ENCODE measurements at places on chromosomes 6 and 20.

GRCh38 chr6:95091823-95092436 lies 485.4 kb upstream of the MANEA start:
- no peak overlapping the region for H3K4me3 ChIP-seq
- no peak overlapping the region for H3K27ac ChIP-seq
- no peaks in the 10 kb centered on the region for H3K27me3 ChIP-seq
- H3K4me1 ChIP-seq = no peaks in the 10 kb centered on the region
- no peaks in the 10 kb centered on the region for H3K36me3 ChIP-seq
- DNase-seq = no peak

DNA sequence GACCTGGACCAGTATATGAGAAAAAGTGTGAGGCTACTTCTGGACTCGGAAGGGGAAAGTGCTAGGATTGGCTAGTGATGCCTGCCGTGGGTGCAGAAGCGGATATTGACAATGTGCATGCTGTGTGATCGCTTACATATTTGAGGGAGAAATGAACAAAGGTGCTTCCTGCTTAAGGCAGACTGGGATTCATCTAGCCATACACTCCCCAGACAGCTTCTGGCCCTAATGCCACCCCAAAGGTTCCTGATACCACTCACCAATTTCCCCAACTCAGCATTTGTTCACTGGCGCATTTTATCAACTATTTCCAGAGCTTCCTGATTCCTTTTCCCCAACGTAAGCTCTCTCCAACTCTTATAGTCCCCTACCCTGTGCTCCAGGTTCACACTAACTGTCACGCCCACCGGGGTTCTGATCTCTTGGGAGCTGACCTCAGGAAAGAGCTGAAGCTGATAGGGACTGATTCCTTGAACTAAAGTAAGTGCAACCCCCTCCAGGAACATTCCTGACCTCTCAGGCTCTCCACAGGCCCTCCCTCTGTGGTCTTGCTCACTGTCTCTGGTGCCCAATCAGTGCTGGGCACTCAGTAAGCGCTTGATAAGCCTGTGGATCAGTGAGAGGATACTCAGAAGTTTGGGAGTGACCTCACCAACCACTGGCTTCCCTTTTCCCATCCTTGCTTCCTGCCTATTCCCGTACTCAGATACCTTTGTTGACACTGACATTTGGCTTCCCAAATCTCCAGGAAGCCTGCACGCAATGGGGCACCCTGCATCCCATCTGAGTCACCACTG lies 73.3 kb downstream of the MRPL14 start:
- H3K36me3 ChIP-seq = no peaks in the 10 kb centered on the region
- no peaks in the 10 kb centered on the region for H3K27me3 ChIP-seq
- no peak for DNase-seq
- H3K4me3 ChIP-seq = no peak overlapping the region
- no peak overlapping the region for H3K27ac ChIP-seq

- H3K27me3 ChIP-seq = no peaks in the 10 kb centered on the region
- H3K4me3 ChIP-seq = no peak overlapping the region
- H3K36me3 ChIP-seq = no peaks in the 10 kb centered on the region
- no peak overlapping the region for H3K27ac ChIP-seq
Observed at GRCh38 chr6:25311331-25311840, 32.2 kb downstream of the CARMIL1 start.

DNA sequence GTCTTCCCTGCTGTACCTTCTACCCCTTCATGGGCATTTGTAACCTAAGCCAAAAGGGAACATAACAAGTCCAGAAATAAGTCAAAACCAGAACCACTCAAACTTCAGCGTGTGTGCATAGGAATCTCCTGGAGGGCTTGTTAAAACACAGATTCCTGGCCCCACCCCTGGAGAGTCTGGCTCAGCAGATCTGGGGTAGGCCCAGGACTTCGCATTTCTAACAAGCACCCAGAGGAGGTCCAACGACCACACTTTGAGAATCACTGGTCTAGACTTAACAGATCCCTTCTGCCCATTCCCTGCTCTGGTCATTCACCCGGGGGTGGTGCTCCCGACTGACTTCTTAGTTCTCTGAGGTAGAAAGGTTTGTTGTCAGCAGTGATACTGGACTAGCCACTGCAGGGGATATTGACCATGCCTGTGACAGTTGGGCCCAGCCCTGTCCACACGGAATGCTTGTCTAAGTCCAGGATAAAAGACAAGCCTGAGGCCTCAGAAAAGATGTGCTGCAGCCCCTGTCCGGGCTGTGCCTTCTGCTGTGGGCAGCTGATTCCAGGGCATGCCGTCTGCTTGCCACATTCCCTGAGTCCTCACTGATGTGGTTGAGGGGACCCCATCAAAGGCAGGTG lies 68.6 kb downstream of the SYNJ2 start:
- H3K27me3 ChIP-seq = no peaks in the 10 kb centered on the region
- H3K36me3 ChIP-seq = no peaks in the 10 kb centered on the region
- H3K4me3 ChIP-seq = no peak overlapping the region
- H3K27ac ChIP-seq = no peak overlapping the region
- no peak for DNase-seq

- H3K27ac ChIP-seq = no peak overlapping the region
- H3K36me3 ChIP-seq = no peaks in the 10 kb centered on the region
- no peak overlapping the region for H3K4me3 ChIP-seq
Observed at GRCh38 chr20:63173552-63174191, 42.3 kb downstream of the YTHDF1 start.

- DNase-seq = no peak
- no peak overlapping the region for H3K27ac ChIP-seq
- H3K4me1 ChIP-seq = no peaks in the 10 kb centered on the region
Observed at GRCh38 chr6:157659536-157660271, 163.3 kb upstream of the SNX9 start.

GRCh38 chr6:168045706-168046620 lies 33.0 kb downstream of the FRMD1 start:
- H3K4me1 ChIP-seq = no peaks in the 10 kb centered on the region

- peaks cover 64% of the 10 kb centered on the region for H3K36me3 ChIP-seq
- H3K27ac ChIP-seq = no peak overlapping the region
- H3K4me3 ChIP-seq = no peak overlapping the region
- peaks cover 33% of the 10 kb centered on the region for H3K4me1 ChIP-seq
- H3K27me3 ChIP-seq = no peaks in the 10 kb centered on the region
Observed at GRCh38 chr20:46367967-46368901, 38.2 kb downstream of the ELMO2 start.

- no peak for DNase-seq
- no peak overlapping the region for H3K27ac ChIP-seq
- H3K27me3 ChIP-seq = no peaks in the 10 kb centered on the region
- H3K36me3 ChIP-seq = no peaks in the 10 kb centered on the region
Observed at GRCh38 chr6:165876588-165876987, 213.5 kb upstream of the PDE10A start.

DNA sequence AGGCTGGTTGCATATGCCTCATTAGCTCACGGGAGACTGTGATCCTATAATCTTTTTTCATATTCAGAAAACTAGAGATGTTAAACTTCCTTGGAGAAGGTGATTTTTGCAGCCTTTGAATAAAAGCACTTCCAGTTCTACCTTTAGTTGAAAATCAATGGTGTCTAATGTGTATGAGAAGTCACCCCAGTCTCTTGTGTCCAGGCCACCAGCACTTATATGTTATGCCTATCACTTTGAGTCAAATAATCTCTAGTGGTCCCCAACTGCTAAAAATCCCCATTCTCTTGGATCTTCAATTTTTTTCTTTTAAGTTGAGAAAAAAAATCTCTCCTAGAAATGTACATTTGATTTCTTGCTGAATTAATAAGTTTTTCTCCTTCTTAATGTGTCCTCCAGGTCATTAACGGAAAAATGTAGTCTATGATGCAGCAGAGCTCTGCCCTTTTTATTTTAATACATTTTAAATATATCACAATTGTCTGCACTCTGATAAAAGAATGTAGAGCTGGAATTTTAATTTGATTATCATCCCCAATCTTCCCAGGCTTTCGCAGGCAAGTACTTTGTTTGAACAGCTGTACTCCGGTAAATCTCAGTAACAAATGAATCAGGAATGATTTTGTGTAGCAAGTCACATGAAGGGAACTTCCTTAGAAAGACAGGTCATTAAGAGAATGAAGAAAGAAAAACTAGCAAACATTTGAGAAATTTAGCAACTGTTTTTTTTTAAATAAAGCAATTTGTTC lies 147.0 kb downstream of the SOX4 start:
- H3K27me3 ChIP-seq = no peaks in the 10 kb centered on the region
- DNase-seq = no peak
- H3K4me3 ChIP-seq = no peak overlapping the region
- H3K27ac ChIP-seq = no peak overlapping the region

- H3K27me3 ChIP-seq = no peaks in the 10 kb centered on the region
- DNase-seq = no peak
- H3K4me3 ChIP-seq = no peak overlapping the region
- H3K36me3 ChIP-seq = no peaks in the 10 kb centered on the region
- no peak overlapping the region for H3K27ac ChIP-seq
Observed at GRCh38 chr6:113115196-113115595, 741.9 kb upstream of the MARCKS start.

All from effector memory CD4-positive, alpha-beta T cell (primary cell).